ENCODE measurements at places on chromosomes 2 and 18. TPM values are rescaled to one million over a fixed set of nuclear protein-coding genes. Genes with fewer than 3 reads are reported as not detected.

NT5C1B gene
- not detected for total RNA-seq

FOXD4L1 gene
- total RNA-seq, result not detected

OXER1 gene
- total RNA-seq, result 2.1 TPM

AQP12B gene
- not detected for total RNA-seq

- DNase-seq, result no peak
These were observed 130.8 kb downstream of the MAP4K4 start for GRCh38 chr2:101828257-101828656.

DNA sequence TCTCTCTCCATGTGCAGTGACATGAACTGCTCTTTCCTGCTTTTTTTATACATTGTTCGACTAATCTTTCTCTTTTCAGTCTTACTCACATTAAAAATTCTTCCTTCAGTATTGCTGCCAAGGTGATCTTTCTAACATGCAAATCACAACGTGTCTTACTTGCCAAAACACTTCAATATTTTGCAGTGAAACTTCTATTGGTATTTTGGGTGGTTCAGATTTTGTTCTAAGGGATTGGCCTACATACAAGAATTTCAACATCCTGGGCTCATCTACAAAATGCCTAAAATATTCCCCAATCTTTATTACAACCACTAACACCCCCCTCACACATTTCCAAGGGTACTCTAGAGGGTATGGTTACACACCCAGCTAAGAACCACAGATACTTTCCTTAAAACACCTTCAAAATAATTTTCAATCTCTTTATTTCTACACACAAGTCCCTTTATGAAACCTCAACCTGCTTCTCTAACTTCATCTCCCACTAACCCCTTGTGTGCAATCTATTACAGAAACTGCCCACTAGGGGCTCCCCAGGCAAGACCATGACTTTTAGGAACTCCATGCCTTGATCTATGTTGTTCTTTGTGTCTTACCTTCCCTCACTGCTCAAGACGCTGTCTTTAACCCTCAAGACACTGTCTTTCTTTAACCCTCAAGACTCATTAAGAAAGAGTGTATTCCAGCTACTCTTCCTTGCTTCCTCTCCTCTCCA is 50.9 kb downstream of the COL3A1 start:
- DNase-seq, result no peak

DNA sequence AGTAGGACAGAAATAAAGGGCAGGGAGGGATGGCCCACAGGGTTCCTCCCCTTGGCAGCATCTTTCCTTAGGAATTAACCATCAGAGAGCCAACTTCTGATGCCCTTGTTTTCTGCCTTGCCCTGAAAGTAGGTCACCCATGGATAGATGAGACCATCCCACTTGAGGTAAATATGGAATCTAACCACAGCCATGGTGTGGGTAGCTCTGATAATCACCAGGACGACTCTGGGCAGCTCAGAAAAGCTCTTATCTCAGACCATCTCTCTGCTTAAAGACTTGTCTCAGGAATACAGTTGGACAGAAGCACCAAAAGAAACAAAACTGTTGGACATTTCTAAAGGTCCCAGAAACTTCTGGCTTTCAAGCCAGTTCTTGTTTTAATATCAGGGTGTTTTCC is 101.4 kb upstream of the CELF4 start:
- no peak for DNase-seq

DNA sequence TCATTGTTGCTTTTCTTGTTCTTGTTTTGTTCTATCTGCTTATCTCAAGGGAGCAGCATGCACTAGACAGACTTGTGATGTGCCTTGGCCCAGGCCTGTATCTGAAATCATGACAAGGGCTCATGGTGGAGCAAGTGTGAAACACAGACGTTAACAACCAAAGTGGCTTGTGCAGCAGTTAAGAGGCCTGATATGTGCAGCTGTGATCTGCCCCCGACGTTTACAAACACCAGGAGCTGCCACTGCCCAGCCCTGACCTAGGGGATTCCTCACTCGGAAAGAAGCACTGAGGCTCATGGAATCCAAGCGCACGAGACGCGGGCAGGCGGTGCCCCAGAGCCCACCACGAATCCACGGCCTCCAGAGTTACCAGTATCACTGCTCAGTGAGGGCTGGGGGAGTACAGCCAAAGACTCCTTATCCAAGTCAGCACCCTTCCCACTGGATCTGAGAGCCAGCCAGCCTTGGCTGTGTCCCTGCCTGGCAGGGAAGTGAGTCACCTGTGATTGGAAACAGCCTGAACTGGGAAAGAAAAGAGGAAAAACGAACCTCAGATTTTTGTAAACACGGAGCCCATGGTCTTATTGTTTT is 62.3 kb upstream of the SNTG2 start:
- peak; percentile 68 for DNase-seq

RFTN2 gene
- 15.8 TPM for total RNA-seq

GRCh38 chr2:22301228-22301627 is 1083.8 kb upstream of the KLHL29 start:
- no peak for DNase-seq

DNA sequence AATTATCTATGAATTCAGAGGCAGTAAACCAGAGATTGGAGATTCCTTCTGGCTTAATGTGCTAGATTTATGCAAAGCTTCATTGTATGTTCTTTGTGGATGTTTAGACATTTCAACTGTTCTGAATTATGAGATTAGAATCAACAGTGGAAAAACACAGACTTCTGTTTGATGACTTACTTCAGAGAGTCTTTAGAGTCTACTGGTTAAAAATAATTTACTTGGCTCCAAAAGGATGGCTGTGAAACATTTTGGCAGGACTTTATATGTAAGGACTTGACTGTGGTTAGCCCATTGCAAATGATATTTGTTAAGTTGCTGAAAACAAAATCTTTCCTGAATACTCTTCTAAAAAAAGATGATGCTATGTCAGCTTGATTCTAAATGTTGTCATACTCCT is 25.5 kb upstream of the LRRC30 start:
- DNase-seq, result no peak

PKP4 gene
- 34.9 TPM for total RNA-seq

DNA sequence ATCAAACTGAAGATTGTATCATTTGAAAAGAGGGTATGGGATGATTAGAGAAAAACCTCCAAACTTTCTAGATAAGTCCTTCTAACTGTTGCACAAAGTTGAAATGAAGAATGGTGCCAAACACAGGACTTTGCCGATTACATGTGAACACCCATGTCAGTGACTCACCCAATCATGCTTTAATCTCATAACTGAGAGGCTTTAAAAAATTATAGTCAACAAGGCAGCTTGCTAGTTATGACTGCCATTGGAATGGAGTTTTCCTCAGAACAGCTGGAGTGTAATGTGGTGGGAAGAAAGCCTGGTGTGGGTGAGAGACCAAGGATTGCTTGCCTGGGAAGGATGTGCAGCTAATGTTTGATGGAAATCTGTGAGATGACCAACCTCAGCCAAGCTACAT is 98.2 kb upstream of the ALPP start:
- DNase-seq, result no peak

TTN gene
- total RNA-seq, result 1.7 TPM

DNA sequence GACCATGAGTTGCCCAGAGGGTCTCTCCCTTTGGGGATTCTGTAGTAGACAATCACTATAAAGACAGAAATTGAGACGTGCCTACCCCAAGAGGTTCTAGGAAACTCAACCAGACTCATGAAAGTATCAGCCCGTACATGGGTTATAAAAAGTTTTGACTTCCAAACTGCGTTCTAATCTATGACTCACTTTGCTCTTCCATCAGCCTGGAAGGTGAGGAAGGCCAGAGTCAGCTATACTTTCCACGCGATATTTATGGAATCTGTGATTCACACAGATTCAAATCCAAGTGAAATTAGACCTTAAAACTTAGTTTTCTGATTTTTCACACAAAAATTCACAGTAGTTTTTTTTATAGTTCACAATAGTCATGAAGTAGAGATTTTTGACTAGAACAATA is 7.7 kb upstream of the LYPD1 start:
- DNase-seq, result no peak

- no peak for DNase-seq
These were observed 113.0 kb downstream of the PTRHD1 start for GRCh38 chr2:24680196-24680595.

EVA1A gene
- total RNA-seq, result not detected

DNA sequence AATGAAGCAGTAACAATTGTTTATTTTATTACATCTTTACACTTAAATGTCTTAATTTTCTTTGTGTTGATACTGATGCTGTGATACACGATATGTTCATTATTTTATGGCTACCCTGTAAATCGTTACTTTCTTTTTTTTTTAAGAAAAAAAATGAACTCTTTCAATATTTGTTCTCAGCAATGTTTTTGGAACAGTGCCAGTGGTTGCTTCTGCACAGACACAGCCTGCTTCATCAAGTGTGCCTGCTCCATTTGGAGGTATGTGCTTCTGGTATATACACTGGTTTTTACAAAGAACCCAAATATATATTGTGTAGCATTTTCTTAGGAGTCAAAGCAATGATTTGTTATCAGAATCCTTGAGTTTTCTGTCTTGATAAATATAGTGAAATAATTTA is 62.2 kb upstream of the SCYGR2 start:
- no peak for DNase-seq

CNGA3 gene
- total RNA-seq, result not detected

GRCh38 chr2:17208511-17208910 is 309.7 kb downstream of the RAD51AP2 start:
- no peak for DNase-seq

ME2 gene
- total RNA-seq, result 38.0 TPM

DNA sequence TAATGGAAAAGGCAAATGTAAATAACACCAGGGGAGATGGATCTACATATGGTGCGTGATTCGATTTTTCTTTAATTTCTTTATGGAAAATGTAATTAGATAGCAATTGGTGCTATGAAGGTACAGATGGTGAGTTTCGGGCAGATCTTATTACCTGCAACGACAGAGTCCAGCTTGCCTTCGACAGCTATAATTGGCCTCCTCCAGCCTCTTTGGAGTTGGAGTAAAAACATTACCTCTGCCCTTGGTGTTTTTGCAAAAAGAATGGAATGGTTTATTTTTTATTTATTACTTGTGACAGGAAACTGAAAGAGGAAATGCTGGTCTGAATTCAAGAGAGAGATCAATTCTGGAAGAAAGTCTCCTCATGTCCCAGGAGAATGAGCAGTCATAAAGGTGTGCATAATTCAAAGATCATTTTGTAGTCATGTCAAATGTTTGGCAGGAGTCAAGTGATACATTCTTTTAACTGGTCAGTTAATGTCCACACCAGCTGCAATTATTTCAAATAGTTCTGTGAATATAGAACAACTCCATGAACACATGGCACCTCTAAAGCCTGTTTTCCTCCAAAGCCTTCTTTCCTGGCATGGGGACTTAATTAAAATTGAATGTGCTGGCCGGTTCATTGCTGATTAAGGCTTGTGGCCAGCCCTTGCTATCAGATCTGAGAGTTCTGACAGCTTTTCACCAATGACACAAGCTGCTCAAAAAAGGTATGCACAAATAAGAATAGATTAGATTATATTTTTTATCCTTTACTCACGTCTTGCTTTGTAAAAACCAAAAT is 46.9 kb upstream of the KCNH7 start:
- DNase-seq, result no peak

DNA sequence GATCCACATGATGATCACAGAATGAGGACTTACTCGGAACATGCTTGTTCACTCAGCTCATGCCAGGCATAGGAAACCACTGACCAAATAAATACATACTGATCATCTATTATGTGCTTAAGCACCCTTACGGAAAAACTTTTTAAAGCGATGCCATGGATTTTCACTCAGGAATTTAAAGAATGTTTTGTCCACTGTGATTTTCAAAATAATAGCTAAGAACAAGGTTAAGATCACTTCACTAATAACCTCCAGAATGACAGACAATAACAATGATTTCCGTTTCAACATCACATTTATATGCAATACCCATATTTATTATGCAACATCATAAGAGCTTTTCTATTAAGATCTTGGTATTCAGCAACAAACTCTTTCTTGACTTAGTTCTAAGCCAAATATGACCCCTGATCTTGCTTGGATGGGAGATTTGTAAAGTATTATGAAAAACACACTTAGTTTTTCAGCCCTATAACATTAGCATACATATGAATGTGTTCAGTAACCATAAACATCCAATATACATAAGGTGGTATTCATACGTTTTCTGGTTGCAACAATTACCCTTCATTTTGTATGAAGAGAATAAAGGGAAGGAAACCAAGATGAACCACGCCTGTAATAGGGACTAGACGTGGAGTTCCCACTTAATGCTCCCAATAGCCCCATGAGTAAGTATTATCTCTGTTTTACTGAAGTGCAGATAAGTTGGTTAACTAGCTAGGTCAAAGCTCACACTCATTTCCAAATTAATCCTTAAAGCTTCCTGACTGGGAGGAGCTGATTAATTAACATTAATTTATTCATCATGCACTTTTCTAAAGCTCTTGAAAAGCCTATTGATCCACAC is 1.9 kb downstream of the CD302 start:
- DNase-seq, result no peak

CKAP2L gene
- 0.55 TPM for total RNA-seq

DNA sequence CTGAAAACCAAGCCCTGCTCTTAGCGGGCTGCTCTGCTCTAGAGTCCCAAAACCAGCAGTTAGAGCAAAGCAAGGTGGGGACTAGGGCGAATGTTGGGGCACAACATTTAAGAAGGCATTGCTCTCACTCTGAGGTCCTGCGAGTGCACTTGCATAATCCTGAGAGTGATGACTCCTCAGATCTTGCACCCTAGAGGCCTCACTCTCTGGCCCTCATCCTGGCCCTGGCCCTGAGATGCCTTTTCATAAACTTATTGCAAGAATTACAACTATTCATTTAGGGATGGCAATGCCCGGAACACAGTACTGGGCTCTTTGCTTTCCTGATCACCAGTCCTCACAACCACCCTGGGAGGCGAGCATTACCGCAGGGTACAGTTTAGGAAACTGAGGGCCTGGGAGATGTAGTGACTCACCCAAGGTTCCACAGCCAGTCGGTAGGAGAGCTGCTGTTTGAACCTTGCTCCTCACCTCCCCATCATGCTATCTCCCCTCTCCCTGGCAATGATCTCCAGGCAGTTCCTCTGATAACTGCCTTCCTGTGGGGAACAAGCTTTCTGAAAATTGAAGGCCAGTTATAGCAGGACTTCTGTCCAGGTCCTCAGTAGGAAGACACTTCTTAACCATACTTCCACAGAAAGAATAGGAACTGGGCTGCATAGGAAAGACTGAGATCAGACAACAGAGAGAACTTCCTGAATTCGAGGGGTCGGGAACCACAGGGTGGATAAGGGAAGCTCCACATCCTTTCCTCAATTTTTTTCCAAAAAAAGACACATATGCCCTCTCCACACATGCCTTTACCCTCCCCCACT is 91.3 kb downstream of the TNS1 start:
- peak; percentile 83 for DNase-seq

CNTNAP5 gene
- not detected for total RNA-seq

DNA sequence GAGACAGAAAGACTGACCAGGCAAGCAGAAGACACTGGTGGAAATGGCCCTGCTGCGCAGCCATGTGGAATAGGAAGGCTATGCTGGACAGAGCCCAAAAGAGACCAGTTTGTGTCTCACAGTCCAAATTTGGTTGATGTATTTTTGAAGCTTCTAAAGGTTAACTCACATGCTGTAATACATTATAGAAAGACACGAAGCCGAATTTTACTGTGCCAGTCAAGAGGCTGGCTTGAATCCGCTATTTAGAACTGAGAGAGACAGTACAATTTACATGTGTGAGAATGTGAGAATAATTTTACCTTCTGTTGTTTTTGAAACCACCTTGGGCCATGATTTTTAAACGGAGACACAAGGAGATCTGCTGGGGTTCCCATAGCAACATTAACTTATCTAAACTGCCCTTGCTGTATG is 113.6 kb downstream of the METTL8 start:
- DNase-seq, result no peak

TIGD1 gene
- total RNA-seq, result 4.3 TPM

GRCh38 chr2:232352511-232353091 is 25.9 kb upstream of the ALPP start:
- DNase-seq, result no peak
